ENCODE measurements at places on chromosomes 7 and 10.

DNA sequence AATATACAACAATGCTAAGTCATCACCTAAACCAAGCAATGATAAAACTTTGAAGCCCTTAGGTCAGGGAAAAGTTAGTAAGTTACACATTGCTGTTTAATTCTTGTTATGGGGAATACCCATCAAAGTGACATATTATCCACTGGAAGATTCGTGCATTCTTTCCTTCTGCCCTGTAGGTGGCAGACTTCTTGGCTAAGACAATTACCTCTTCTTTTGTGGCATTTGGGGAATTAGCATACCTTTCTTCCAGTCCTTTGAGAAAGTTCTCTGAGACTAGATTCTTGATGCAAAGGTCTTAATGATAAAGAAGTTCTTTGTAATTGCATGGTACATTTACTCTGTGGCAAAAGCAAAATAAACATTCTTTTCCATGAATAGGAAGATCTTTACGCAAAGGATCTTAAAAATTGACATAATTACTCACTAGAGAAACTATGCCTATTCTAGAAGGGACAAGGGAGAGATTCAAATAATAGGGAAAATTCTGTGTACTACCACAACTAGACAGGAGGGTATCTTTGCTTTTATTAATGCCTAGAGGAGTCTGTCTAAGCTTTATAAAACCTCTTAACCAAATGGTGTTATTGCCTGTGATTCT, 395.9 kb downstream of the GRM8 start:
- no peak for DNase-seq

DNA sequence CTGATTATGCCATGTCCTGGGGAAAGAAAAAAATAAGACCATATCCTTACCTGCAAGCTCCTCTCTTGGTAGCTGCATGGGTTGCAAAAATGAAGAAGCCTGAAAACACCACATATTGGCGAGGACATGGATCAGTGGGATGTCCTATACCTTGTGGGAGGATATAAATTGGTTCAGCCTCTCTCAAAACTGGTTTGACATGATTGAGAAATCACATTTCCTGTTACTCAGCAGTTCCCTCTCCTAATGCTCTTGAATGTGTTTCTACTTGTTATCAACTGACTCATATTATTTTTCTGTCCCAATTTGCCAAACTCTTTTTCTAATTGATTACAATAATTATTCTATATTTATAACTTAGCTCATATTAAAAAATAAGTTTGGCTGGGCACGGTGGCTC, 380.2 kb downstream of the EXOC4 start:
- DNase-seq = peak; percentile 70

DNA sequence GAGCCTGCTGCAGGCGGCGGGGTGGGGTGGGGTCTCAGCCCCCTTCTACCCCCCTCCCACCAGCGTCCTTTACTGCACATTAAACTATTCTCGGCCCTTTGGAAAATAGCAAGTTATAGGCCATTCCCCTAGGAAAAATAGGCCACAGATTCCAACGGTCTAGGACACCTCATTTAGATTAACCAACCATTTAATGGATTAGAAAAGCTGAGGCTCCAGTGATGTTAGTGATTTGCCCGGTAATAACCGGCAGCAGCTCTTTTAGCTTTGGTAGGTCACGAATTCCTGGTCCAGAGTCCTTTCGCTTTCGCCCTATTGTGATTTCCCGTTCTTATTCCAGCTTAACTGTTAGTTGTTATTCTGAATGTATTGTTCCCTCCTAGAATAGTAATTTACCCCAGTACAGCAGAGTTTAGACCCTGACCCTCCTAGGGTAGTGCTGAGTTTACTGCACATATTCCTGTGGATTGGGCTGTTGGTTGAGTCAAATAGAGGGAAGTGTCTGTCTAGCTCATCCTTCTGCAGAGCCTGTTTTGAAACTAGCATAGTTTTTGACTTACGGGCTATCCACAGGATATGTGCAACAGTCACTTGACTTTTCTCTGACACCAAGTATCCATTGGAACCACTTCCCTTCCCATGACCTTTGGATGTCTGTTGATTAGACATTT, 754 bp downstream of the GSTO1 start:
- DNase-seq = peak; percentile 94

DNA sequence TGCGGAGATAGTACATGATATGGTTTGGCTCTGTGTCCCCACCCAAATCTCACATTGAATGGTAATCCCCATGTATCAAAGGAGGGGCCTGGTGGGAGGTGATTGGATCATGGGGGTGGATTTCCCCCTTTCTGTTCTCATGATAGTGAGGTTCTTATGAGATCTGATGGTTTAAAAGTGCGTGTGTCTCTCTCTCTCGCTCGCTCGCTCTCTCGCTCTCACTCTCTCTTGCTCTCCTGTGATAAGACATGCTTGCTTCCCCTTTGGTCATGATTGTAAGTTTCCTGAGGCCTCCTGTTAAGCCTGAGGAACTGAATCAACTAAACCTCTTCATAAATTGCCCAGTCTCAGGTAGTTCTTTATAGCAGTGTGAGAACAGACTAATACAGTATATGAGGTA, 171.9 kb downstream of the NSUN6 start:
- no peak for DNase-seq
